Activated CD4-positive, CD25-positive, alpha-beta regulatory T cell treated with anti-CD3 and anti-CD28 coated beads, Interleukin-2, amount 50 U/mL, for 16 hours (primary cell): ENCODE measurements at places on chromosomes 6 and 20.
A peak's percentile ranks its signal among the peaks of the same experiment; 100 is the strongest.

DNA sequence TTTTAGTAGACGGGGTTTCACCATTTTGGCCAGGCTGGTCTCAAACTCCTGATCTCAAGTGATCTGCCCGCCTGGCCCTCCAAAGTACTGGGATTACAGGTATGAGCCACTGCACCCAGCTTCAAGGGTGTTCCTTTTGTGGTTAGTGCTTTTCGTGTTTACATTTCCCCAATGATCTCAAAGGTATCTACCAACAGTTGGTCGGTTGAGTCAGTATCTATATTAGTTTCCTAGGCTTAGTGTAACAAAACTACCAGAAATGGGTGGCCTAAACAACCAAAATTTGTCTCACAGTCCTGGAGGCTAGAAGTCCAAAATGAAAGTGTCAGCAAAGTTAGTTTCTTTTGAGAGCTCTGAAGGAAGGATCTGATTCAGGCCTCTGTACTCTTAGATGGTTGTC lies 30.1 kb downstream of the CASP8AP2 start:
- no peak for DNase-seq

GRCh38 chr6:150361876-150362275 lies 6.9 kb upstream of the IYD start:
- no peak for DNase-seq

- no peak for DNase-seq
Observed at GRCh38 chr6:127515234-127515793, 3.8 kb downstream of the MTCL3 start.

- DNase-seq: no peak
Observed at GRCh38 chr20:10362674-10363073, 71.3 kb downstream of the MKKS start.

DNA sequence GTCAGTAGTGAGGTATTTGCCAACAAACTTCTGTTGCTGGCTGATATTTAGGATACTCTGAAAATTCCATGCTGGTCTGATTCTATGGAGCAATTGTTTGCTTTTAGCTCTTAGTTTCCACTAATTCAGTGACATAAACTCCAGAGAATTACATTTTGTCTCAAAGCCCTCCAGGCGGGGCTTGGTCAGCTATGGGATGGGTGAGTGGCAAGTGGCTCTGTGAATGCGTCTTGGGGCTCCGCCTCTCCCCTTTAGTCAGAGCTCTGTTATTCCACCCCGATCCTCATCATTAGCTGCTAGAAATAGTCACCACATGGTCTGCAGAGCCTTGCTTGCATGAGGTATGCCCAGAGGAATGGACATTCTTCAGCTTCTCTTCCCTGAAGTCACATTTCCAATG lies 540.6 kb downstream of the QKI start:
- no peak for DNase-seq

- no peak for DNase-seq
Observed at GRCh38 chr6:113433335-113433991, 423.7 kb upstream of the MARCKS start.

DNA sequence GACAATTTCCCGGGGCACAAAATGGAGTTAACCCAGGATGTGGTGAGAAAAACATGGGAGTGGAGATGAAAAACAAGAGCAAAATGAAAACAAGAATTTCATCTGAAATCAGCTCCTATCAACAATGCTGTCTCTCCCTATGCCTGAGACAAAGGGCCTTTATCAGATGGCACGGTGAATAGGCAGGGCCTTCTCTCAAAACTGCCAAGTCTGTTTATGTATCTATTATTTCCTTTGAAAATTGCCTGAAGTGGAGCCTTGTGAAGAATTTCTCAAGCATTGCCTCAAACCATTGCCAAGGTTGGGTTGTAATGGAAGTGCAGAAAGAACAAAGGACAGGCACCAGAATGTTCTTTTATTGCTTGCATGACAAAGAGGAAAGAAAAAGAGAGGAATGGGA lies 74.7 kb downstream of the BTBD3 start:
- no peak for DNase-seq

DNA sequence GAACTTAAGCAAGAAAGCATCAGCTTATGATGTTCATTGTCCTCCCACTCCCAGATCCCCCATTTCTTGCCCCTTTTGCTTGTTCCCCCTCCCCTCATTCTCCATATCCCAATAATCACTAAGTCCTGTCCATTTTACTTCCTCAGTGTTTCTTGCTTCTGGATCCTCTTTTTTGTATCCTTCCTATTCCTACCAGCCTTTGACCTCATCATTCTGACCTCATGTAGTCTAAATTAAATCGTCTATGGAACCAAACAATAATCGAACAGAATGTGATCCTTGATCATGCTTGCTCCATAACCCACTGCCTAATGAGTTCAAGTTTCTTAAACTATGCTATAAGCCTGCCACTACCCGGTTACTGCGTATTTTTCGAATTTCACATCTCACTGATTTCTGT lies 5.4 kb upstream of the RSPH3 start:
- DNase-seq: no peak

DNA sequence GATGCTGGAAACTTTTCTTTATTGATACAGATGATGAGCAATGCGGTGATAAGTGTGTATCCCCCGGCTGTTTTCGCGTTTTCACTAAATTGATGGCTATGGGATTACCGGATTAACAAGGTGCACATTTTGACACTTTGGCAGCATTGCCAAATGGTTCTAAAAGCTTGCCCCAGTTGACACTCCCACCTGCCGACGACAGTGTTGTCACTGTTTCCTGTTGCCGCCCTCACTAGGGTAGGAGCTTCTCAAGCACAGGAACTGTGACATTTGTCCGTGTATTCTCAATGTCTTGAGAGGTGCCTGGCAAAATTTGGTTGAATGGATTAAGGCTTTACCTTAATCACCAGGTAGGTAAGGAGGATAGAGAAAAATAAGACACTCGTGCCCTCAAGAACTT lies 9.8 kb upstream of the MAPK13 start:
- DNase-seq: peak; percentile 64

DNA sequence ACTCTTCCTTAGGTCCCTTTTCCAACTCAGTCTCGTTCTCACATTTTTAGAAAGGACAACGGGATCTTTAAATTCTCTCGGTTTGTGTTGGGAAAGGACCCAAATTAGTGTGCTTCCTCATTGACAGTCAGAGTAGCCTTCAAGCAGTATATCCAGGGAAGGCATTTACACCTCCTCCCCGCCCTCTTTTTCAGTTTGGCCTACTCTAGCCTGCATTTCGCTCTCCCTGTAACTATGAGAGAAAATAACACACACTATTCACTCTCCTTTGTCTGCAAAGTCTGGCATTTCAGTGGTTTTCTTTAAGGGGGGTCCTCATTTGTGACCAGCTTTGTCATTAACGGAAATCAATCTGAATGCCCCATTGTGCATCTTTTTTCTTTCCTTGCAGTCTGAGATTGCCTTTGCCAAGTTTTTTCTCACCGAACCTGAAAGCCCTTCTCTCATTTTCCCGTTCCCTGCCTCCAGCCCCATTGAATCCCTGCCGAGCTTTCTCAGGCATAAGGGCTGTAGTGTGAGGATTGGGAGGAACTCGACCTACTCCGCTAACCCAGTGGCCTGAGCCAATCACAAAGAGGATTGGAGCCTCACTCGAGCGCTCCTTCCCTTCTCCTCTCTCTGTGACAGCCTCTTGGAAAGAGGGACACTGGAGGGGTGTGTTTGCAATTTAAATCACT lies 393 bp upstream of the FABP7 start:
- DNase-seq: no peak

GRCh38 chr6:154738551-154738961 lies 5.3 kb downstream of the SCAF8 start:
- DNase-seq: no peak

DNA sequence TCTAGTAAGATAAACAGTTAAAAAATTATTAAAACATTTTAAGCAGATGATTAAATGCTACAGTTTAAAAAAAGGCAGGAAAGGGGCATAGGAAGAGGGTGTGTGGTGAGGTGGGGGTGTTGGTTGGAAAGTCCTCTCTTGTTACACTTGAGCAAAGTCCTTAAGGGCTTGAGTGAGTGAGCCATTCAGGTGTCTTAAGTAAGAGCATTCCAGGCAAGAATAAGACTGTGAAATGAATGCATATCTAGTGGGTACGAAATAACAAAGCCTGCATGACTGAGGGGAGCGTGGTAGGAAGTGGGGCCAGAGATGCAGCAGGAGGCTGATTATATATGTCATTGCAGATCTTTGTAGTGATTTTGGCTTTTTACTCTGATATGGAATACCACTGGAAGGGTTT lies 5.1 kb downstream of the CDKAL1 start:
- no peak for DNase-seq

- no peak for DNase-seq
Observed at GRCh38 chr6:17116117-17116440, 14.2 kb downstream of the STMND1 start.

DNA sequence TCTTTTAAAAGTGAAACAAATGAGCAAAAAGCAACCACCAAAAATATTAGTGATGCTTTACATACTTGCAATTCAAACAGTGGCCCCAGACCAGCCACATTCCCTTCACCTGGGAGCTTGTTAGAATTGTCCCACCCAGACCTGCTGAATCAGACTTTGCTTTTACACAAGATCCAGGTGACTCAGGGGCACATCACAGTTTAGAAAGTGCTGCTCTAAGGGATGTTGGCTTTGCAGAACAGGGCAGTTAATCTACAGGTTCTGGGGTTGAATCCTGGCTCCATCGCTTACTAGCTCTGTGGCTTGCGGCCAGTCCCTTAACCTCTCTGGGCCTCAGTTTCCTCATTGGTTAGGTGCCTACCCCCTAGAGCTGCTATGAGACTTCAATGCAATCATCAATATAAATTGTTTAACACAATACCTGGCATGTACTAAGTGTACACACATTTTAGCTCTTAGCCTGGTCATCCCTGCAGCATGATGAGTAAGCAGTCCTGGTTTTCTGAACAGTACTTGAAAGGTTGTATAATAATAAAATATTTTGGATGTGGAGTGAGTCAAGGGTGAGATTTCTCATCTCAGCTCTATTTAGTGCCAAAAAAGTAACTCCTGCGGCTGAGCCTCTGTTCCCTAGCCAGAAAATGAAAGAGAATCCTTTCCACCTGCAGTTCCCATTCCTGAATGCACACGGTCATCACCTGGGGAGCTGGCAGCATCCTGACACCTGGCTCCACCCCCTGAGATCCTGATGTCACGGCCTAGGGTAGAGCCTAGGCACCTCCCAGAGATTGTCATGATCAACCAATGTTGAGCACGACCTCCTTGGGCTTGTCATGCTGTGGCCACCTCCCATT lies 162.7 kb downstream of the ANKRD60 start:
- DNase-seq: no peak

GRCh38 chr6:32519118-32519909 lies 10.8 kb downstream of the HLA-DRB5 start:
- DNase-seq: no peak

DNA sequence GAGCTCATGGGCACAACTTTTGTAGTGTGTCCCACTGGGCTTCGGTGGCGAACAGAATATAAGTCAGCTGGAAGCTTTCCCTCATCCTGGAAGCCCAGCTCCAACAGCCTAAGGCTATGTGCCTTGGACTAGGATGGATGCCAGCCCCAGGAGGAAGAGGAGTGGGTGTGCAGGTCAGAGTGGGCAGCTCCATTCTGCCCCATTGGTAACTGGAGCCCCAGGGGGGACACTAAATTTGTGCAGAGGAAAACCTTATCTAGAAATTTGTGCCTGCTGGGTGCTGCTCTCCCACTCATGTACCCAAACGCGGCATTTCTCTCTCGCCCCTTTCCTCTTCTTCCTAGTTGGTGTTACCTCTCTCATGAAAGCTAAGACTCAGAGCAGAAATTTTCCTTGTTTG lies 253.9 kb upstream of the MAN1A1 start:
- no peak for DNase-seq

DNA sequence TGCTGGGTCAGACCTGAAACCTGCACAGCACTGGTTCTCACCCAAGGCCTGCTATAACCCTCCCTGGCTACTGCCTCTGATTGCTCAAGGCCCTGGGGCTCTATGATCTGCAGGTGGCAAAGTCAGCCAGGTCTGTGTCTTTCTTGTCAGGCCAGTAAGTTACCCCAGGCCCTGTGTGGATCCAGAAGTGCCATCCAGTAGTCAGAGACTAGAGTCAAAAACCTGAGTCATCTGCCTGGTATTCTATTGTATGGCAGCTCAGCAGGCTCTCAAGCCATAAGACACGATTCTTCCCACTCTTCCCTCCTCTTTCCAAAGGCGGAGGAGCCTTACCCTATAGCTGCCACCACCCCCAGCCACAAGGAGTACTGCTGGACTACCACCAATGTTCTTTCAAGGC lies 593.0 kb downstream of the FRK start:
- DNase-seq: no peak

DNA sequence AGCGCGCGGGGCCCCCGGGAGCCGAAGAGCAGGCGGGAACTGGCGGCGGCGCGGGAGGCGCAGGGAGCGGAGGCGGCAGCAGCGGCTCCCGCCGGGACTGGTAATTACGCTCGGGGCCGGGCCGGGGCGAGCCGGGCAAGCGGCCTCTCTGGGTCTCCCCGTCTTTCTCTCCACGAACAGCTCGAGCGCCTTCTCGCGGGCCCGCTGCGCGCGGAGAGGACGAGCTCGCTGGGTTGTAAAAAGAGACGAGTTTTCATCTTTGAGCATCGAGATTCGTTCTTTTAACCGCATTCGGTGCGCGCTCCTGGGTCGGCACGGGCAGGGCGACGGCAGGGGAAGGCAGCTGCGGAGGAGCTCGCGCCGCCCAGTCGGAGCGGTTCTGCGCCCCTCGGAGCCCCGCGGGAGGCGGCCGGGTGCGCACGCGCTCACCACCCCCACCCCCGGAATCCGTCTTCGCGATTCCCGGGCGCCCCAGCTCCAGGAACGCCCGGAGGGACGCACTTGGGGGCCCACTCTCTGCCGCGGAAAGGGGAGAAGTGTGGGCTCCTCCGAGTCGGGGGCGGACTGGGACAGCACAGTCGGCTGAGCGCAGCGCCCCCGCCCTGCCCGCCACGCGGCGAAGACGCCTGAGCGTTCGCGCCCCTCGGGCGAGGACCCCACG lies 38.0 kb downstream of the YTHDF1 start:
- no peak for DNase-seq

DNA sequence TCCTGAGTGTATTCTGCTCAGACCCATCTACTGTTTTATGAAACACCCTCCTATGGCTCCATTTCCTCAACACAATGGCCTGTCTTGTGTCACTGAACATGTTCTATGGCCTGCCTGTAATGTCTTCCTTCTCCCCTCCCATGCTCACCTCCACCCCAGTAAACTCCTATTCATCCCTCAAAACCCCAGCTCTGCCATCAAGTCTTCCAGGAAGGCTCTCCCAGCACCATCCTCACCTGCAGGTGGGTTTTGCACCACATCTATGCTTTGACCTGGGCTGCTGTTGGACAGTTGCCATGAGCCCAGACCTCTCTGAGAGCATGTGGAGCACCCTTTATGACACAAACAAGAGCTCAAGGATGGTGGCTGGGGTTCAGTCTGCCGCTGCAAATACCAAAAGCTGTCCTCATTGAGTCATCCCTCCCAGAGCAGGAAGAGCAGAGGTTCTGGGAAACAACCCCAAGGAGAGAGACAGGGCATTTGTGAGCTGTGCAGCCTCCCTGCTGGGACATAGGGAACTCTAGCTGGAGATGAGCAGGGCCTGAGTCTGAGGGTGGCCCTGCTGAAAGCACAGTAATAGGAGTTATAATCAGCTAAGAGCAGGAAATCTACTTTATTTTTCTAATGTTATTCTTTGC lies 93.8 kb upstream of the CD93 start:
- no peak for DNase-seq

GRCh38 chr20:44255942-44256341 lies 8.8 kb downstream of the GDAP1L1 start:
- DNase-seq: no peak

GRCh38 chr6:47034926-47035325 lies 7.2 kb downstream of the ADGRF1 start:
- no peak for DNase-seq
